ENCODE measurements at places on chromosomes 6 and 20. TPM values are rescaled to one million over a fixed set of nuclear protein-coding genes. Genes with fewer than 3 reads are reported as not detected.

DNA sequence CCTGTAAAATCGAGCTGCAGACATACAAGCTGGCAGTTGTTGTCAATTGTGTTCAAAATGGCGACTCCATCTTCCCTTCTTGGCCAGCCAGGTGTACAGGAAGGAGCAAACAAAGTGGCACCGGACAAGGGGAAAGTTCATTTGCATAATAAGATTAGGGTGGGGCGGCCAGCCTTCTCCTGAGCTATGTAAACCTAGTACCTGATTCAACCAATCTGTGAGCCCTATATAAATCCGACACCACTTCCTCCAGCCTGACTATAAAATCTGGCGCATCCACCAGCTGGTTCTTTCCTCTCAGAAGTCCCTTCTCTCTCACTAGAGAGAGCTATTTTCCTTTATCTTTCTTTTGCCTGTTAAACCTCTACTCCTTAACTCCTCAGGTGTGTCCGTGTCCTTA lies 8.1 kb upstream of the HBS1L start:
- no peak for DNase-seq

The SUMO4 gene
- total RNA-seq: 6.7 TPM

The RSPO3 gene
- not detected for total RNA-seq

GRCh38 chr6:7401075-7401474 lies 11.5 kb downstream of the RIOK1 start:
- DNase-seq: no peak

DNA sequence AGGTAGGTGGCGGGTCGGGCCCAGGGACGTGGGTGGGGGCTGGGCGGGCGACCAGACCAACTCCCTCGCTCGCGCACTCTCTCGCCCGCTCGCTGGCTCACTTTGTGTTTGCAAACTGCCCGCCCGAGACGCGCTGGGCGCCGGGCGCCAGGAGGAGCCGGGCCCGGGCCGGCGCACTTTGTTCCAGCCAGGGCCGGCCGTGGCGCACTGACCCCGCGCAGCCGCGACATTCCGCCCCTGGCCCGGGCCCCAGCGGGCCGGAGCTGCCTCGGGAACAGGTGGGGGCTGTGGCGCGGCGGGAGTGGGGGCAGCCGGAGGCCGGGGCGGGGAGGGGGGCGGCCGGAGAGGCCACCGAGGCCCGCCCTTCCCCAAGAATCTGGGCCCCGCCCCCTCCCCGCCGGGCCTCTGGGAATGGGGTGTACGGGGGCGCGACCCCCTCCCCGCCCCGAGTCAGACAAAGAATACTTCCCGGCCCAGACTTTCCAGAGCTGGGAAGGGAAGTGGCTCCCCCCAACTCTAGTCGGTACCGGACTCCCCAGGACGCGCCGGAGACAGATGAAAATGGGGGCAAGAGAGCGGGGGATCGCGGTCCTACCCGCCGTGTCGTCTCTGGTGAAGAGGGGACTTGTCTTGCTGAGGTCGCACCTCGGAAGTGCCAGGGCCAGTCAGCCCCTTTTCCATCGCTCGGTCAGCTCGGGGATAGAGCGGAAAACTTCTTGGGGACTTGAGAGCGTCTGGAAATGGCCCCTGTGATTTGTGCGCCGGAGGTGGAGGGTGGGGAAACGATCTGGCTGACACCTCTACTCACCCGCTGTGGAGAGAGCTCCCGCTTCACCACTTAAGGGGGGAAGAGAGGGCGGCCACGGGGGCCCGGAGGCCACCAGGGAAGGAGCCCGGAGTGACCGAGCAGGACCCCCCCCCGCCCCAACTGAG lies 951 bp downstream of the FOXP4 start:
- DNase-seq: peak; percentile 45

DNA sequence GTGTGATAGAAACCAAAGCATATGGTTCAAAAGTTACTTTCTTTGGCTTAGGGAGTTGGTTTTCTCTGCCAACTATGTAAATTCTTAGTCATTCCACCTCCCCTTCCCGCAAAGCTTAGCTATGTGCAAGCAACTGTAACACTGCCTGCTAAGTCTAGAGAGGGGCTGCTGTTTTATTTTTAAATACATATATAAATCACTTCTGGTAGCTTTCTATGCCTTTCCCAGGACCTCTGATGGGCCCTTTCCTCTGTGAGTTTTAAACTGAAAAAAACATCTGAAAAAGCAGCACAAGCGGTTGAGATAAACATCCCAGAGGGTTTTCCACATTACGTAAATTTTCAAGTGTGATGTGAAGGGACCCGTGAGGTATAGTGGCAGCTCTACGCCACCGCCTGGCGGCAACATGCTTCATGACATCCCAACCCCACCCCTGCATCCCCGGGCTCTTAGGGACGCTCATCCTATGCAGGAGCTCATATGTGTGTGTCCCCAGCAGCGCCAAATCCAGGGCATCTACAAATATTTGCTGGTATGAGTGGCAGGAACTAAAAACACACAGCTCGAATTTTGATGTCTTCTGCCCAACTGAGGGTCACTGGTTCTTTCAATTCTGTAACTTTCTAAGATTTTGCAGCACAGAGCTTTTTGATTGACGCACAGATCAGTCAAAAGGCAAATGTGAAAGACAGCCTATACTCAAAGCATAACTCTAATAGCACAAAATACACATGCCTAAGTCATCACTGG lies 12.7 kb downstream of the SAYSD1 start:
- no peak for DNase-seq

The BICRAL gene
- 14.8 TPM for total RNA-seq

- no peak for DNase-seq
Observed at GRCh38 chr6:12065321-12066140, 53.4 kb downstream of the HIVEP1 start.

The SLC35D3 gene
- not detected for total RNA-seq

- DNase-seq: no peak
Observed at GRCh38 chr20:753897-754635, 14.2 kb downstream of the SLC52A3 start.

GRCh38 chr6:84197708-84198107 lies 29.7 kb downstream of the CEP162 start:
- DNase-seq: no peak

- no peak for DNase-seq
Observed at GRCh38 chr6:3376064-3376463, 80.8 kb downstream of the SLC22A23 start.

DNA sequence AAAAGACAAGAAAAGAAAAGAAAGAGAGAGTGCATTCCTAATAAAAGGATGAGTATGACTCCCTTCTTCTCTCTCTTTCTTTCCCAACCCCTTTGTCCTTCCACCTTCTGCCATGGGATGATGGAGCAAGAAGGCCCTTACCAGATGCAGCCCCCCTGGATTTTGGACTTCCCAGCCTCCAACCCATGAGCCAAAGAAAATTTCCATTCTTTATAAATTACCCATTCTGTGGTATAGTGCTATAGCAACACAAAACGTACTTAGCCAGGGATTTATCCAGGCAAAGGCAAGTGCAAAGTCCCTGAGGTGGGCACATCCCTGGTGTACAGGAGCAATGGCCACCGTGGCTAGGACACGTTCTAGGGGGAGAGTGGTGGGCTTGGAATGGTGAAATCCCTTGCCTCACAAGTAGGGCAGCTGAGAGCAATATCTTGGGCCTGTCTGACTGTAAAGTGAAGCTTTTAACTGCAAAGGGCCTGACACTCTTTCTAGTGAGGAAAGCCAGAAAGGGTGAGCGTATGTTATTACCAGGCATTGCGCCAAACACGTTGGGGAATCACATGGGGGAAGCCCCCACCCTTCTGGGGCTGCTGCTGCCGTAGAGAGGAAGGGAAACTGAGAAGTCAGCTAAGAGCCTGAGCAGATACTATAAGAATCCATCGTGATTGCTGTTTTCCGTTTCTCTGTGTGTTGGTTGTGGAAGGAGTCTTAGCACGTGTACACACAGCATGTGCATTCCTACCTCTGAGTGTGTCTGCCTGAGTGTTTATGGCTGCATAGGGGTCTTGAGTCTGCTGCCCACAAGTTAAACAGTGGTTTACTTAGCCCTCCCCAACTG lies 50.7 kb upstream of the SIRPA start:
- DNase-seq: no peak

GRCh38 chr6:8234321-8234720 lies 132.0 kb upstream of the EEF1E1 start:
- DNase-seq: no peak

The RIMS4 gene
- total RNA-seq: not detected

DNA sequence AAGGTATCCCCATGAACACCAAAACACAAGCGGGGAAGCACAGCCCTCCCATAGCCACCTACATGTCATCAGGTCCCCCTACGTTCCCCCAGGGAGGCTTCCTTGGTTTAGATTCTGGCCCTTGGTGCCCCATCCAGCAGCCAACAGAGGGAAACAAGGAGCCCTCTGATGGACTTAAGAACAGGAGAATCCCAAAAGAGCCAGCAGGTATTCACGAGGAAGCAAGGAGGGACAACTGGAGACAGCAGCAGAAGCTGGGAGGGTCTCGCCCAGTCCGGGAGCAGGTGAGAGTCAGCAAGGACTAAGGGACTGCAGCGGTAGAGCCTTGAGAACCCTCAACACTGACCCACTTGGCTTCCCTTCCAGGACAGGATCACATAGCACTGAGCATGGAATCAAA lies 58.4 kb upstream of the TOP1 start:
- no peak for DNase-seq

The SLC22A7 gene
- total RNA-seq: not detected

The RSPH4A gene
- 0.97 TPM for total RNA-seq

The TGM3 gene
- not detected for total RNA-seq

DNA sequence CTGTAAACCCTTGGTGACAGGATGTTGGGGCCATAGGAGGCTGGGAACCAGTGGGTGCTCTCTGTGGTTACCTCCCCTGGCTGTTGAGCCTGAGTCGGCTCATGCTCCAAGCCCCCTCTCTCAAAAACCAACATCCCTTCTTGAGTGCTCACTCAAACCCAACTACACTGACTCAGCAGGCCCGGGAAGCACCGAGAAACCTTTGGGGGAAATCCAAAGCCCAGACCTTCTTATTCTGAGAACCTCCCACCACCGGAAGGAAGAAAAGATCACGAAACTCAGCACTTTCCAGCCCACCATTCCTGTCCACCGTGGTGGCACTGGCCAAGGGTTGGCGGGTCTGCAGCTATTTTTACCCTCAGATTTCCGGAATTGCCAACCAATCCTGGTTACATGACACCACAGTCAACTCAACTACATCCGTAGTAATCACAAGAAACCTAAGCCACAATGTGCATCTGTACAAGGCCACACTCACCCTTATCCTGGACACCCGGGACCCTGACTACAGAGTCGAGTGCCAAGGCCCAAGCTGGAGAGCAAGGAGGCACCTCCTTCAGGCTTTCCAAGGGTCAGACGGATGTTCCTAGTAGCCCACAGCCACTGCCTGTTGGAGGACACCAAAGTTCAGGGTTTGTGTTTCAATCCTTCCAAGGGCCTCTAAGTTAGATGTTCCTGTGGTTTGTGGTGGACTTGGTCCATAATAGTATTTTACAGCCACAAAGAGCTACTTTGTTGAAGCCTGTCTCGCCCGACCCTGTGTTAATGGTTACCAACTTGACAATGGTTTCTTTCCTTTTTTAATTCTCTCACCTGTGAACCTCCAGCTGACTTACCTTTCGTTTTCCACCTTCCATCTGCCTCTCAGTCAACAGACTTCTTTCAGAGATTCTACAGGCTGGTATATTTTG lies 317.0 kb downstream of the CDC5L start:
- DNase-seq: no peak

The CALHM5 gene
- total RNA-seq: not detected

DNA sequence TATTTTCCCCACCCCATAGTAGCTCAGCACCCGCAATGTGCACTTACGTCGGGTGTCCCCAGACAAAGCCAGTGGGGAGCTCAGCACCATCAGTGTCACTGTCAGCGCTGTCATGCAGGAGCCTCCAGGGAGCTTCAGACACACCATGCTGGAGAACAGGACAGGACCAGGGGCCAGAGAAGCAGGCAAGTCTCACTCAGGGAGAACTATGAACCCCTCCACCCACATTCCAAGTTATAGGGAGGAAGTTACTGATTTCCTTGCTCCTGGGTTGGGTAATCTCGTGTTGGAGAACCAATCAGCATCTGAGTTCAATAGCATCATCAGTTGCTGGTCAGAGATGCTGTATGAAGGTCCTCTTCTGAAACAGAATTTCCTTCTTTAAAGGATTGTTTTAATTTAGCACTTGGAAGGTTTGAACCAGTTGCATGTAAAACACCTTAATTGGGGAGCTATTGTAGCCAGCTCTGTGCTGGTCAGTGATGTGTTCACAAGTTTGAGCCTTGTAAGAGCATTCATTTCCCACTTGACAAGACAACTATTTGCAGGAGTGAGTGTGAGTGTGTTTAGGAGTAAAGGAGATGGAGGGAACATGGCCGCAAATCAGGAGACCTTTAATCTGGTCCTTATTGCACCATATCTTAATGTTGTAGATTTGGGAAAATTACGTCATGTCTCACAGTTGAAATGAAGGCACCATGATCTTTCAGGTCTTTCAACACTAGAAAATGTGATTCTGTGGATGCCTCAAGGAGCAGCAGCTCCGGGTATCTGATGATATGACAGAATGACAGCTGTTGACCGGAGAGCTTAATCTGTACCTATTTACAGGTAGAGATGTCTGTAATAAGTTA lies at the start of gene HLA-DRB1:
Gene HLA-DRB1, minus strand, starts transcription at position 253 of the 854 bp plus-strand sequence. Its CDS starts 106 bp downstream, at position 147.
- no peak for DNase-seq

DNA sequence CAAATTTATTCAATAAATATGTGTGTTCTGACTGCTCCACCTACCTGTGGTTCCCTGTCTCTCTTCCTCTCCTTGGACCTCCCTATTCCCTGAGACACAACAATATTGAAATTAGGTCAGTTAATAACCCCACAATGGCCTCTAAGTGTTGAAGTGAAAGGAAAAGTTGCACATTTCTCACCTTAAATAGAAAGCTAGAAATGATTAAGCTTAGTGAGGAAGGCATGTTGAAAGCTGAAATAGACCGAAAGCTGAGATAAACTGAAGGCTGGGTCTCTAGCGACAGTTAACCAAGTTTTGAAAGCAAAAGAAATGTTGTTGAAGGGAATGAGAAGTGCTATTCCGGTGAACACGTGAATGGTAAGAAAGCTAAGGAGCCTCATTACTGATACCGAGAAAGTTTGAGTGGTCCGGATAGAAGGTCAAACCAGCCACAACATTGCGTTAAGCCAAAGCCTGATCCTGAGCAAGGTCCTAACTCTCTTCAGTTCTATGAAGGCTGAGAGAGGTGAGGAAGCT lies 34.1 kb downstream of the UST start:
- DNase-seq: no peak

The ZNF165 gene
- 4.9 TPM for total RNA-seq

- DNase-seq: no peak
Observed at GRCh38 chr6:11067348-11067747, 23.2 kb upstream of the ELOVL2 start.

The CD24 gene
- 0.90 TPM for total RNA-seq

- no peak for DNase-seq
Observed at GRCh38 chr20:23622839-23623343, 14.9 kb downstream of the CST3 start.

The GABRR1 gene
- total RNA-seq: not detected

DNA sequence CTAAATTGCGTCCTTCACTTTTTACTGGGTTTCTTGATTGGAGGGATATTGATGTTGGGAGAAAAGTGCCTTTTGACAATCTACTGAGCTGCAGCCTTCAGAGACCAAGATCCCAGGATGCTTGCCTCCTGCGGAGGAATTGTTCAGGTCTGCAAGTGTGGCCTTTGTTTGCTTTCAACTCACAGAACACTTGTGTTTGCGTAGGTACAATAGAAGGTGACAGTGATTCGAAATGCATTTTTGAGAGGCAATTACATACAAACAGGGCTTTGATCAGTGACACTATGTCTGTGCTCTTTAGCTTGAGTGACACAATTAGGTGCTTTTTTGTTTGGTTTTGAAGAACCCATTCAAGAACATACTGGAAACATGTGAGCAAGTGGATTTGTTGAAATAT lies 600.6 kb downstream of the QKI start:
- DNase-seq: no peak

GRCh38 chr20:19787366-19787765 lies 29.3 kb downstream of the RIN2 start:
- no peak for DNase-seq

Measured in CD8-positive, alpha-beta T cell (primary cell).